Cardiac septum (tissue), 1 donor: ENCODE measurements at places on chromosomes 4 and X. TPM values are rescaled to one million over a fixed set of nuclear protein-coding genes. Genes with fewer than 3 reads are reported as not detected.

OTC gene
- not detected for total RNA-seq

ANK2 gene
- 208 TPM for total RNA-seq

FAM114A1 gene
- 26.1 TPM for total RNA-seq

FGFBP2 gene
- 2.6 TPM for total RNA-seq

GPC4 gene
- total RNA-seq, result 3.6 TPM

HSPA4L gene
- 12.4 TPM for total RNA-seq

MID1IP1 gene
- 31.4 TPM for total RNA-seq

RPS6KA3 gene
- 40.4 TPM for total RNA-seq

CT45A1 gene
- total RNA-seq, result not detected

GABRG1 gene
- total RNA-seq, result not detected

N4BP2 gene
- total RNA-seq, result 5.2 TPM

CDS1 gene
- not detected for total RNA-seq

GPC3 gene
- 1.6 TPM for total RNA-seq

CT55 gene
- total RNA-seq, result not detected

SAGE1 gene
- total RNA-seq, result not detected

RLIM gene
- total RNA-seq, result 27.9 TPM

IGBP1 gene
- total RNA-seq, result 31.2 TPM

STPG2 gene
- 0.19 TPM for total RNA-seq

ALAS2 gene
- 5.6 TPM for total RNA-seq

RBMX2 gene
- 13.3 TPM for total RNA-seq

PHOX2B gene
- not detected for total RNA-seq

SHISA3 gene
- total RNA-seq, result 0.46 TPM

NWD2 gene
- not detected for total RNA-seq

PPEF2 gene
- total RNA-seq, result not detected

AADAT gene
- 2.0 TPM for total RNA-seq

SOD3 gene
- total RNA-seq, result 115 TPM

RASL11B gene
- 23.8 TPM for total RNA-seq

PRR32 gene
- 0.89 TPM for total RNA-seq

PAGE4 gene
- not detected for total RNA-seq

EDA2R gene
- 5.7 TPM for total RNA-seq

PROM1 gene
- 12.6 TPM for total RNA-seq

CDX4 gene
- total RNA-seq, result not detected
